ENCODE measurements at places on chromosomes 2 and 18. TPM values are rescaled to one million over a fixed set of nuclear protein-coding genes. Genes with fewer than 3 reads are reported as not detected.

DNA sequence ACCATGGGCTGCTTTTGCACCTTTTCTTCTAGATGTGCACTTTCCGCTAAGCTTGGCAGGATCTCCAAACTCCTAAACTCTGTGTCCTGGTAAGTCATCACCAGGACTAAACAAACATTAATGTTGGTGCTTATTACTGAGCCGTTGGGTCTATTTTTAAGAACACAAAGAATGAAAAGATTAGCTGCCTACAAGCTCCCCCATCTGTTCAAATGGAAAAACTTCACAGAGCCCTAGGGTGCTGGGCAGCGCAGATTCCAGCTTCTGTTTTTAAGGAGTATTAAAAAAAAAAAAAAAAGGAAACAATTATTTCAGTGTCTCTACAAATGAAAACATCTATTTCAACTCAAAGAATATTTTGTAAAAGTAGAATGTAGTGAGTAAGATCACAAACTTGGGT is 97.8 kb upstream of the AQP4 start:
- DNase-seq: no peak

DNA sequence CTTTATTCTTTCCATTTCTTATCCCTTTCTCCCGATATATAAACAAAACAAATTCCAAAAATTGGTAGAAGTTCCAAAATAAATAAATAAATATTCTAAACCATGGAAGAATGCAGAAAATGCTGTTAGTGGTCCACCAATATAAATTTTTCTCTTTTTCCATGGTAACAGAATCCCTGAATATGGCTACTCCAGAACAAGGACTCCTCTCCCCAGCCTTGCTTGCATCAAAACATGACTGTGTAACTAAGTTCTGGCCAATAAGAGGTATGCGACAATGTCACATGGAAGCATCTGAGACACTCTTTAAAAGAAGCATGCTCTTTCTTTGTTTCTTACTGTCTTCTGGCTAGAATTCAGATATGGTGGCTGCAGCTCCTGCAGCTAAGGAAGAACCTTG is 325.1 kb upstream of the TANK start:
- no peak for DNase-seq

DNA sequence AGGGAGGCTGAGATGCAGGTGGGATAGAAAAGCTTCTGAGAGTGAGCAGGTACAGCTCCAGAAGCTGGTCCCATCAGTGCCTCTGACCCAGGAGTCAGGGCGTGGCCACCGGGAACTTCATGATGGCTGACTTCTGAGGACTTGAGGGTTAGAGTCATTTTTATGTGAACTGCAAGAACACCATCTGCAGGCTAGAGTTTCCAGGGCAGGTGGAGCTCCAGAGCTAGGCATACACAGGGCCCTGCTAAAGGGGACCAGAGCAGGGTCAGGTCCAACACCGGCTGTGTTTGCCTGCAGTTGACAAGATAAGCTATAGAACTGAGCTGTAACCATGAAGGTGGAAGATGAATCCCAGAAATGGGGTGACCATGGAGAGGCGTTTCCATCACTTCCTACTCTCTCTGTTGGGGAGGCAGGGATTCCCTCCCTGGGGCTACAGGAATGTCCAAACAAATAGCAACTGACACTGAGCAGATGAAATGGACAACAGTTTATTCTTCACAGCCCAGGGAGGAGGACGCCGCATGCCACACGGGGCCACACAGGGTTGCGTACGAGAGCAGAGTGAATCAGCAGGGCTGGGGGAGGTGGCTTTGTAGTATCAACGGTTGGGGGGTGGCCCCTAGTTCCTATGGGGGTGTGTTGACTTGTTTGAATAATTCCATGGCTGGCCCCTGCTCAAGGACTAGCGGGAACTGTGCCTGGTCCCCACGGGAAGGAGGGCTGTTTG is 77.6 kb upstream of the ZNF516 start:
- DNase-seq: no peak

Gene PLB1
- total RNA-seq: 0.22 TPM

Gene ACTG2
- not detected for total RNA-seq
